Mucosa of gallbladder (tissue), 1 donor: ENCODE measurements at places on chromosomes 6 and 20. TPM values are rescaled to one million over a fixed set of nuclear protein-coding genes. Genes with fewer than 3 reads are reported as not detected.

TBXT gene
- not detected for total RNA-seq

DNA sequence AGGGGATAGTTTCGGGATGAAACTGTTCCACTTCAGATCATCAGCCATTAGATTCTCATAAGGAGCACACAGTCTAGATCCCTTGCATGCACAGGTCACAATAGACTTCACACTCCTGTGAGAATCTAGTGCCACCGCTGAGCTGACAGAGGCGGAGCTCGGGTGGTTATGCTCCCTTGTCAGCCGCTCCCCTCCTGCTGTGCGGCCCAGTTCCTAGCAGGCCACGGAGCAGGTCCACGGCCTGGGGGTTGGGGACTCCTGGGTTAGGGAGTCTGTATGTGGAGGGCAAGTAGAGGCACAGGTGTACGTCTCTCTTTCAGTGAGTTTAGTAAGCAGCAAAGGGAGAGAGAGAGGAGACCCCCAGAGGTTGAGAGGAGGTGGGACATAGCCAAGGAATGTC is 30.5 kb upstream of the MDFI start:
- no peak for DNase-seq

FGD2 gene
- 20.5 TPM for total RNA-seq

JPH2 gene
- total RNA-seq, result 48.9 TPM

- no peak for DNase-seq
These were observed 432.3 kb downstream of the CD83 start for GRCh38 chr6:14549871-14550270.

GRCh38 chr6:79812195-79812594 is 135.2 kb downstream of the ELOVL4 start:
- DNase-seq, result no peak

- DNase-seq, result peak; percentile 16
These were observed at the start of gene TAB2 for GRCh38 chr6:149317644-149318571. TSS of gene TAB2 (plus strand) at chr6:149317712. CDS start at chr6:149369998, 52,286 bp downstream.

BHLHE23 gene
- total RNA-seq, result not detected

CNR1 gene
- 3.7 TPM for total RNA-seq

CST4 gene
- total RNA-seq, result 3.7 TPM

GRCh38 chr6:37053683-37054082 is 48.2 kb downstream of the FGD2 start:
- DNase-seq, result no peak

- DNase-seq, result no peak
These were observed 79.6 kb downstream of the RSPH3 start for GRCh38 chr6:158920311-158920905.

DNA sequence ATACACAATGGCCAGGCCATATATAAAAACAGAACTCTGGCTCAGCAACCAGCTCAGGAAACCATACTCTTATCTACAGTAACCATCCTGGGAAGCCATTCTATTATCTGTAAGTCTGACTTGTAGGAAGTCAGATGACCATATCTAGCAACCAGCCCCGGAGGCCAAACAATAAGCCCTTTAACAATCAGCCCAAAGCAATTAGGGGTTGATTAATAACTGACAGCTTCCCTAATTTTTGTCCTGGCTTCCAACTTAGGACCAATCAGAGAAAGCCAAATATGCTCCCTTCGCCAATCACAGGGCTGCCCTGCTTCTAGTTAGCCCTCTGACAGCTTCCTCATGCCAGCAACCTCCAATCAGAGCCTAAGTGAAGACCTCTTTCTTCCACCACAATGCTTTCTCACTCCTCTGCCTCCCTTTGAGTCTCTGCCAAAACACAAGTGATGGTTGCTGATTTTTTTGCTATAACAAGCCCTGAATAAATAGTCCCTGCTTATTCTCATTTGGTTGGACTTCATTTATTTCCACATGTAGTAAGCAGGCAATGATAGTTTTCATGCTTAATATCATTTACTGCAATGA is 37.8 kb upstream of the STXBP5 start:
- no peak for DNase-seq

DNA sequence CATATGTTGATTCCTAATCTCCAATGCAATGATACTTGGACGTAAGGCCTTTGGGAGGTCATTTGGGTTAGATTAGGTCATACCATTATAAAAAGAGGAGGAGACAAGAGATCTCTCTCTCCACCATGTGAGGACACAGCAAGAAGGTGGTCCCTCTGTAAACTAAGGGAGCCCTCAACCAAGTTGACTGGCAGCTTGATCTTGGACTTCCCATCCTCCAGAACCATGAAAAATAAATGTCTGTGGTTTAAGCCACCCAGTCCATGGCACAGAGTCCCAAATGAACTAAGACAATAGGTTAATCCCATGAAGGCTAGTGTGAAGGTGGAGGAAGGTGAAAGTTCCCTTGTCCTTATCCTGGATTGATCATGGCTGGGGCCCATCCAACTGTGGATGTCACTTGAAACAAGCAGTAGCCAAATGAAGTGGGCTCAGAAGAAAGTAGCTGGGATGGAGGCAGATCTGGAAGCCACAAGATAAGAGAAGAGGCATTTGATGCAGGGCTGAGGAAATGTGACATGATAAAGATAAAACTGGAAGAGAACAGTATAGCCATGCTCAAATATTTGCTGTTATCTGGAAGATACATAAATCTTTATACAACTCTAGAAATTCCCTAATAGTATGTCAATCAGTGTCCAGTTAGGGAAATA is 99.9 kb downstream of the BANF2 start:
- no peak for DNase-seq

DNA sequence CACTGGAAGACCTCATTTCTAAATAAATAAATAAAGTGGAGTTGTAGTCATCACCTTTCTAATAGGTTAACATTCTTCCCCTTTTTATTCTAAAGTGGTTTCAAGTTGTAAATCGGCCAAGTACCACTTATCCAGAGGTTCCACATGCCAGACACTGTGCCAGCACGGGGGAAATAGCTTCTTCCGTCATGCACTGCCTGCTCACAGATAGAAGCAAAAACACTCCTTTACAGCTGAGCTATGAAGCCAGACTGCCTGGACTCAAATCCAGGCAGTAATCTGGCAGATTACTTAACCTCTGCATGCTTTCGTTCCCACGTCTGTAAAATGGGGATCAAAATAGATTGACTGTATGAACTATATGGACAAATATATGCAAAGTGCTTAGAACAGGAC is 17.2 kb upstream of the SCML4 start:
- no peak for DNase-seq

ZBP1 gene
- 1.3 TPM for total RNA-seq

DNA sequence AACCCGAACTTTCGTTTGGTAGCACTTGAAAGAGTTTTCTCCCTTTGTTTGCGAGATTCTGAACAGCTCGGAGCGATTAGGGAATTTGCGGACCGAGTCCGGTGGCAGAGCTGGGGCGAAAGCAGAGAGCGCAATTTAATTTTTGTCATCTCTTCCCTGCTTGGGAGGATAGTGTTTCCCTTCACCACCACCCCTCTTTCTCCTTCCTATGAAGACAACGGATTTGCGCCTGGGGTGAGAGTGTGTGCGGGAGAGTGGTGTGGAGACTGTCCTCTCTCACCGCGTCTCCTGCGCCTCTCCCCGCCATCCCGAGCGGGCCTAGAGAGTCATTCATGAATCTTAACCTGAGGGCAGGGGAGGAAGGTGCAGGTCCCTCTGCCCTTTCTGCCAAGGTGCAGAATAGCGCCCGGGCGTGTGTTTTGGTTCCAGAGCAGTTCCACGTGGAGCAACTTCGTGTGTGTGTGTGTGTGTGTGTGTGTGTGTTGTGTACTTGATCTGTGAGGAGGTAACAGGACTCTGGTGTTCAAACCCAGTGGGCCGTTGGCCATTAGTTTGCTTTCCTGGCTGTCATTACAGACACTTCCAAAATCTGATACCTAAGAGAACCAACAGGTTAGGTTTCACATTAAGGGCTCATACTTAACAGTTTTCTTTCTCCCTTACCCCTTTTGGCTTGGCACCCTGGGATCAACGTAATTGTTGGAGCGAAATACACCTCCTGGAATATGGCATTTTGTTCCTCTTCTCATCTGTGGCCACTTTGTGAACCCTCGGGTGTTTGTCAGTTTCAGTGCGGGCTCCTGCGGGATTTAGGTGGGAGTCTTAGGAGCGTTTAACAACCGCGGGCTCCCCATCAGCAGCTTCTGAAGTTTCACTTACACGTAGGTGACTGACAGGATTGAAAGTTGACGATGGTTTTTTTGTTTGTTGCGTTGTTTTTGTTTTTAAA is 1.8 kb downstream of the EYA4 start:
- DNase-seq, result no peak

- no peak for DNase-seq
These were observed 173.2 kb downstream of the PDE7B start for GRCh38 chr6:136024711-136025110.

DNA sequence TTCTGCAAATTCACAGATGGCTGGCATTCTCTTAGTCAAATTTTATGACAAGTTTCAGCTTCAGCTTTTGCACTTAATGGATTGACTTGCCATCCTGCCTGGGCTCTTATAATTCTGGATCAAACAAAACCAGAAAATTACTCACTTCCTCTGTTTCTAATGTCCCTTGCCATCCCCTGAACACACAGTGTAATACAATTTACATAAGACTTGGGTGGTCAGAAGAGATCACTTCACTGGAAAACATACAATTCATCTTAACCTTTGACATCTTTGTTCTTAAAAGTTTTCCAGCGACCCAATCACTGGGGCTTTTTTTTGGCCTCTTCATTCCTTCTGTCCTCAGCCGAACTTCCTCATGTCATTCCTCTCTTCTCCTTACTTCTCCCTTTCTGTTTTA is 199.0 kb downstream of the ARHGAP18 start:
- DNase-seq, result no peak

DNA sequence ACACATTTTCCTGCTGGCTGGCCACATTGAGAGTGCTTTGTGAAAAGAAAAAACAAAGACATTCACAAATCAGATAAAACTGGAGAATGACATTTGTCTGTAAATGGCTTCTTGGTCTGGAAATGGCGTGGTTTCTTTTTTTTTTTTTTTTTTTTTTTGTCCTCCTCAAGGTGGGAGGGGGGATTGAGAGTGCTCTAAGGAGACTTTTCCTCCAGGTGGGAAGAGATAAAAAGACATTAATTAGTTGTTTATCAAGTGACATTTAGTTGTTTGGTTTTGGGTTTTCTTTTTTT is 40.4 kb downstream of the GNAS start:
- DNase-seq, result no peak

GRCh38 chr6:130204322-130204721 is 18.4 kb downstream of the SAMD3 start:
- DNase-seq, result no peak

DNA sequence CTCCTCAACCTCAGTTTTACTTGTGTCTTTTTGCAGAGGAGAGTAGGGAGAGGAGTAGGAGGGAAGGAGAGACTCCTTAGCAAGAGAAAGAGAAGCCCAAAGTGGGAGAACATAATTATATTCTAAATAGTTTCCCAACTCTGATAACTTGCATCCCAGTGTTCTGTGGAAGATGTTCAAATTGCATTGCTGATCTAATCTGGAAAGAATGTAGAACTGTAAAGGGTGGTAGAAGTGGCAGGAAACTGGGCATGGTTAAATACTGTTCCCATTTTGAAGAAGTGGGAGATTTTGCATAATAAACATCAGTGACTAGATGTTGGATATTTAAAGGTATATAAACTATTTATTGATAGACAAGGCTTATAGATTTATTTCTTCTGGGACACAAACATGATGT is 42.6 kb upstream of the HMGN3 start:
- DNase-seq, result no peak

KHDRBS2 gene
- total RNA-seq, result 1.2 TPM

ZC3H12D gene
- 1.6 TPM for total RNA-seq

RAET1G gene
- 0.52 TPM for total RNA-seq

GRCh38 chr6:15232836-15233510 is 12.9 kb upstream of the JARID2 start:
- DNase-seq, result no peak

PRL gene
- not detected for total RNA-seq

- DNase-seq, result peak; percentile 20
These were observed 72.0 kb downstream of the BLOC1S5 start for GRCh38 chr6:7992002-7992815.

DNA sequence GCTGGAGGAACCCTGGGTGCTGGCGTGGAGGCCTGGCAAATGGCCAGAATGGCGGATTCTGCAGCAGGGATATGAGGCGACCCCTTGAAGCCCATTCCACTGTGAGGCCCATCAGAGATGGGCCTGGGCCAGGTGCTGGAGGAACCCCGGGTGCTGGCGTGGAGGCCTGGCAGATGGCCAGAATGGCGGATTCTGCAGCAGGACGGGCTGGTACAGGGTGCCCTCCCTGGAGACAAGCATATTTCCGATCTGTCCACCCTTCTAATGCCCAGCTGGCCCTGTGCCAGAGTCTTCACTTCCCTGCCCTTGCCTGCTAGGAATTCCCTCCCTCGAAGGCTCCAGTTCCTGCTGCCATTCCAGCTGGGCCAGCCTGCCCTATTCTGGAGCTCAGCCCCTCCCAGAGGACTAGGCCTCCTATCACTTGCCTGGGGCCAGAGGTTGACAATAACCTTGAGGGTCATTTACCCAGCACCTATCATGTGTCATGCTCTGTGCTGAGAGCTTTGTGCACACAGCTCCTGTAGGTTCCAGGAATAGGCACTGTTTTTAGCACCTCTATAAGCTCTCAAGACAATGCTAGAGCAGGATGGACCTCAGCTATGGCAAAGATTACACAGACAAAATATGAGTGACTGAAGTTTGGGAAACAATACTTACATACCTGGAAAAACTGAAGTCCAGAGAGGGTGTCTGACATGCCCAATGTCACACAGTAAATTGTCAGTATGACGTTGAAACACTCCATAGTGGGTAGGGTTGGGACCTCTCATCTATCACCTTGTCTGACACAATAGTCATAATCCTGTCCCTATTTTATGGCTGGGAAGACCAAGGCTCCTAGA is 21.4 kb downstream of the SUN5 start:
- no peak for DNase-seq

POM121L2 gene
- total RNA-seq, result not detected

GRCh38 chr20:15692570-15692969 is 880.7 kb downstream of the KIF16B start:
- no peak for DNase-seq

TOX2 gene
- 4.5 TPM for total RNA-seq

DNA sequence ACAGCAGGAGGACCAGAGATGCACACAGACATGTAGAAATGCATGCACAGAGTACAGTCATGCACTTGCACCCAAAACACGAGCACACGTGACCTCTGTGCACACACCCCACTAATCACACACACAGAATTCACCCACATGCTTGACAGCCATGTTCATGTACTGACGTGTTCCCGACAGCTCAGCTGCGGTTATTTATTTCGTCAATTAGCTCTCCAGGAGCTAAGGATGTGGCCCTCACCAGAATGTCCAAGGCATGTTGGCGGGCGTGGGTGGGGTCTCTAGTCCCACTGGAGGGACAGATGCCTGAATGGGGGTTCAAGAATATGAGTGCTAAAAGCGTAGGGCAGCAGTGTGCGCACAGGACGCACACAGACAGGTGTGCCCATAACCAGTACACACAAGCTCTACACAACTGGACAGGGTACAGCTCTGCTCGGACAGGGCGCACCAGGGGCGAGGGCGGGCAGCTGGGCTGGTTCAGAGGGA is 571 bp upstream of the PRPF6 start:
- DNase-seq, result no peak

- no peak for DNase-seq
These were observed 102.8 kb downstream of the PREP start for GRCh38 chr6:105300090-105300489.
